ENCODE measurements at places on chromosomes 1 and 21.

GRCh38 chr21:42490720-42491119 is 5.3 kb downstream of the RSPH1 start:
- no peak for DNase-seq

DNA sequence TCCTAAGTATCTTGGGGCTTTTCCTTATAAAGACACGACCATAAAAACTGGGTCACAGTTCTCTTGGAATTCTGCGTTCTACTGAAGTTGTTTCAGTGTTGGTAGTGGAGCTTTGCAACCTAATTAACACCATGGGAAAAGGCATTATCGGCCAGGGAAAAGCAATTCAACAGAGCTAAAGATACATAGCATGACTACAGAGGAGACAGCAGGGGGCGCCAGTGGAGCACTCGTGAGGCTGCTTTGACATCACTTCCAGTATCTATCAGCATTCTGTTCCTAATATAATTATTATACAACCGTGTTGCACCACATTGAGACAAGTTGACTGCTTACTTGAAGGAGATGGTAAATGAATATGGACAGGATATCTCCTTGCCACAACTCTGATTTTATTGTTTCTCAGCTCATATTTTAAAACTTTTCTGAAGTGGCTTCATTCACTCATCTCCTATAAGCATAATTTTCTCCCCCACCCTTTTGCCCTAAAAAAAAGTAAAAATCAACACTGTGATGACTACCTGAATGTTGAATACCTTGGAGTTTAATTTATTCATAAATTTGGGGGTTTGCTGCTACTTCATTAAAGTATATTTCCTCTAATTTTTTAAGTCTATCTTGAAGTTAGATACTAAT is 39.4 kb downstream of the ZP4 start:
- peak; percentile 24 for DNase-seq

DNA sequence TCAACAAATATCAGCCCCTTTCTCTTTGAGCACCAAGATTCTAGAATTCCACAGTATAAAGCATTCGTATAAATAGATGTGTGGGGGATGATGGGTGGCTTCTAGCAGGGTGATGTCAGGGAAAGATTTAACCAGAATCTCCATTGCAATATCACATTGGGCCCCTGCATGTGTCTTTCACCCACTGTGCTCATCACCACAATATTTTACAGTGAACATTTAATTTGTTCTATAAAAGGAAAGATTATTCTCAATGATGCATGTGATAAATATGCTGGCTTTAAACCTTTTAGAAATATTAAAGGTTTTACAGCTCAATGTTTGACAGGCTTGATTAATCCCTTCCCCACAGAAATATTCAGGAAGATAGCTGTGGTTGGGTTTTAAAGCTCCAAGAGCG is 457.8 kb upstream of the DAB1 start:
- DNase-seq: no peak

DNA sequence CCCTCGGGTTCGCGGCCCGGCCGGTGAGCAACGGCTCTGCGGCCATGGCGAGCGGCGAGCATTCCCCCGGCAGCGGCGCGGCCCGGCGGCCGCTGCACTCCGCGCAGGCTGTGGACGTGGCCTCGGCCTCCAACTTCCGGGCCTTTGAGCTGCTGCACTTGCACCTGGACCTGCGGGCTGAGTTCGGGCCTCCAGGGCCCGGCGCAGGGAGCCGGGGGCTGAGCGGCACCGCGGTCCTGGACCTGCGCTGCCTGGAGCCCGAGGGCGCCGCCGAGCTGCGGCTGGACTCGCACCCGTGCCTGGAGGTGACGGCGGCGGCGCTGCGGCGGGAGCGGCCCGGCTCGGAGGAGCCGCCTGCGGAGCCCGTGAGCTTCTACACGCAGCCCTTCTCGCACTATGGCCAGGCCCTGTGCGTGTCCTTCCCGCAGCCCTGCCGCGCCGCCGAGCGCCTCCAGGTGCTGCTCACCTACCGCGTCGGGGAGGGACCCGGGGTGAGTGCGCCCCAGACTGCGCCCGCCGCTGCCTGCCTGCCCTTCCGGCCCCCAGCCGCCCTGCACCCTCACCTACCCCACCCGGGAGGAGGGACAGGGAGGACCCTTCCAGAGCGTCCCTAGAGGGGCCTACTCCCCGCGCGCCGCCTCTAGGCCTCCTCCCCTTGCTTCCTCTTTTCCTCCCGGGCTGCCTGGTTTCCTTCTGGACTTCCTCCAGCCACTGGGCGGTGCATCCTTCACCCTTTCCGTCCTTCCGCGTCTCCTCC is at the start of gene RNPEP:
RNPEP (plus strand) TSS at position 26 of the 757 bp plus-strand sequence; CDS start at position 45, 19 bp downstream.
- DNase-seq: peak; percentile 64
